Activated CD8-positive, alpha-beta memory T cell treated with anti-CD3 and anti-CD28 coated beads, Interleukin-2, amount 10 ng/mL, durations not matched to agents 7 days and 5 days (primary cell): ENCODE measurements at places on chromosomes 2 and 18.
A peak's percentile ranks its signal among the peaks of the same experiment; 100 is the strongest.

GRCh38 chr2:119792907-119793312 lies 33.2 kb downstream of the PTPN4 start:
- no peak for DNase-seq

- DNase-seq = no peak
Measured at GRCh38 chr2:176395273-176395854, 126.1 kb downstream of the MTX2 start.

DNA sequence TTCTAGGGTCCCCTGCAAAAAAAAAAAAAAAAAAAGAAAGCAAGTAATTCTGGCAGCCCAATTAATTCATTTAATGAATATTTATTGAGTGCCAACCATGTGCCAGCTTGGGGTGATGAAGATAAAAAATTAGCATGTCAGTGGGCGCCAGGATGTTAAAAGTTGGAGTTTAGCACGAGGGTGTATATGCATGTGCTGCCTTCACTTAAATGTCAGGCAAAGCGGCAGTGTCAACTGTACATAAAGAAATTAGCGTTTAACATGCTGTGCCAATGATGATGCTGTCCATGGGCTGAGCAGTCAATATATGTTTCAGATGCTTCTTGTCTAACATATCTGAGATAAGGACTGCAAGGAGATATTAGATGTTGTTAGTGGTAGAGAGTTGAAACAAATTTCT lies 49.5 kb downstream of the ASAP2 start:
- no peak for DNase-seq

DNA sequence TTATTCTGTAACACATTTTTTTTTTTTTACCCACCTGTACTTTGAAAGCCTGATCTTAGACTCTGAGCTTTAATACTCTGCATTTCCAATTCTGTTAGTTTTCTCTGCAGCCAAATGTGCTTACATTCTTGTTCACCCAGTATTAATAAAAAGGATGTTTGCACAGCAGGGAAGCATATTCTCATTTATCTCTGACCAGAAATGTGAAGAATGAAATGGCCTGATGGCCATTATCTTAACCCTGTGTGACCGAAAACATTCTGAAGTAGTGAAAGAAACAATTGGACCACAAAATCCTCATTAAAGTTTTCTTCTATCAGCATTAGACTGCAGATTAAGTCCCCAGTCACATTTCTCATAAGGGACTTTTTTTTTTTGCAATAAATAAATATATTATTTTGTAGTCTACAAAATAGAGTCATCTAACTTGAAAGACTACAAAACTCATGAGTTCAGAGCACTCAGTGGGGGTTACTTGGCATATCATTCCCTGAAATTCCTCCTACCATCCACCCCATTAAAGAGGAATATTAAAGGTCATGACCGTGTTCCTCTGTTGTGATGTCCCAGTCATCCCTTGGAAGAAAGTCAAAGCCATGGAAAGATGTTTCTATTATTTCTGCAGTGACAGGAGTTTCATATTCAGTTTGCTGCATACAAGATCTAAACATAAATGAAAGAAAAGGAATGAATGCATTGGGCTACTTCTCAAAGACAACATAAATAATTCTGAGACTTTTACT lies 364.4 kb downstream of the RND3 start:
- DNase-seq = no peak

- DNase-seq = no peak
Measured at GRCh38 chr2:42519624-42520023, 25.8 kb upstream of the KCNG3 start.

DNA sequence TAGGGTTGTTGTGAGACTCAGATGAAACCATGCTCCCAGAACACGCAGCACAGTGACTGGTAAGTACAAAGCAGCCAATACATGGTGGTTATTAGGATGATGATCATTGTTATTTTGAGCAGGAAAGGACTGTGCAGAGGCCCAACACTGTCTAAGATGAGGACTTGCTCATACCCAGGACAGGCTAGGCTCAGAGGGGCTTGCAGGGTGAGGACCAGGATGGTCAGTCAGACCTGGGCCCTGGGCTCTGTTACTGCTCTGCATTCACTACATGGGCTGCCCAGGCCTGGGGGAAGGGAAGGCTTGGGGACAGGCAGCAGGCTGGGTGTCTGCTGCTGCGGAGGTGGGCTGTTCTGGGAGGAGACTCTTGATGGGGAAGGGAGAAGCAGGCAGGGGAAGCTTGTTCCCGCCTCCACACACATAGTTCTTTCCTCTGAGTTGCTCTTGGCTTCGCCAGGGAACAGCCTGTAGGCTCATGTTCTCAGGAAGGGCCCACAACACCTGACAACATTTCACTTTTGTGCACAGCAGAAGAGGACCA lies 17.5 kb downstream of the CAPN13 start:
- DNase-seq = no peak

DNA sequence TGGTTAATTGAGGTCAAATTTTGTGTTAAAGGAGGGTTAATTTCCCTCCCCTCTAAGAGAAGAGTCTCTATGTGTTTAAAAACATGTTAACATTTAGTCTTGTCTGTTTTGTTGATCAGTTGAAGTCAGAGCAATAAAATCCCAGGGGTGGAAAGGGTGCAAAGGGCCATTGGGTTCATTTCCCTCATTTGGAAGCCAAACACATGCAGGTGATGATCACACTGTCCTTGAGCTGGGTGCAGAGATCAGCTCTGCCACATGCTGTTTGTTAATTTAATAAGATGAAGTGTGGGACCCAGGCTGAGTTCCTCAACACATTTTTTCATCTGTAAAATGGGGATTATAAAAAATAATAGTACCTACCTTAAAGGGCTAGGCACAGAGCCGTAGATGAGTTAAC lies 260.9 kb downstream of the LPIN1 start:
- DNase-seq = no peak

- DNase-seq = no peak
Measured at GRCh38 chr2:42117923-42118753, 51.0 kb upstream of the EML4 start.

- DNase-seq = no peak
Measured at GRCh38 chr2:74844752-74845151, 10.8 kb downstream of the HK2 start.

DNA sequence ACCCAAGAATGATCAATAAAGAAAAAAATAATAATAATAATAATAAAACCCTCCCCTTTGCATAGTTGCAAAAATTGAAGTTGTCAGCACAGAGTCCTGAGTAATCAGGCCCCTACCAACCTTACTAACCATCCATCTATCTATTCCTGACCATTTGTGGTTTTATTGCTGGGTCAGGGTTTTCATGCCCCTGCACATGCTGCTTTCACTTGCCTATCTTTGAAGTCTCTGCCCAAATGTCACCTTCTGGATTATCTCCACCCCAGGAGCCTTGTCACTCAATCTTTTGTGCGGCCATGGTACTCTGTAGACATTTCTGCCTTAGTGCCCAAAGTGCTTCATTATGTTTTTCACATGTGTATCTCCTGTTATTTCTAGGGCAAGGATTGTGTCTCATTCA lies 35.1 kb downstream of the SLC30A6 start:
- no peak for DNase-seq

- DNase-seq = no peak
Measured at GRCh38 chr2:120439637-120440384, 93.9 kb downstream of the INHBB start.

DNA sequence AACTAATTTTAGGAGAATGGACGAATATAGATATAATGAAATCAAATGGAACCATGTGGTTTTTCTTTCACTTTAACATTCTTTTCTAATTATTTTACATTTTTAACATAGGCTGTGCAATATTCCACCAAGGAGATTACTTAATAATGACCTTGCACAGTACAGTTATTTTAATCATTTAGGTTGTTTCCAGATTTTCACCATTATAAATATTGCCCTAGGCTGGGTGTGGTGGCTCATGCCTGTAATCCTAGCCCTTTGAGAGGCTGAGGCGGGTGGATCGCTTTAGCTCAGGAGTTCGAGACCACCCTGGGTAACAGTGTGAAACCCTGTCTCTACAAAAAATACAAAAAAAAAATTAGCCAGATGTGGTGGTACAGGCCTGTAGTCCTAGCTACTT lies 14.5 kb upstream of the DRC1 start:
- no peak for DNase-seq

- peak; percentile 94 for DNase-seq
Measured at GRCh38 chr2:230658877-230659652, 53.6 kb upstream of the CAB39 start.

GRCh38 chr2:194464964-194465638 lies 1191.9 kb upstream of the SLC39A10 start:
- DNase-seq = no peak

- DNase-seq = no peak
Measured at GRCh38 chr18:12608301-12608700, 49.6 kb downstream of the SPIRE1 start.
